ENCODE measurements at places on chromosomes 11 and 22.

DNA sequence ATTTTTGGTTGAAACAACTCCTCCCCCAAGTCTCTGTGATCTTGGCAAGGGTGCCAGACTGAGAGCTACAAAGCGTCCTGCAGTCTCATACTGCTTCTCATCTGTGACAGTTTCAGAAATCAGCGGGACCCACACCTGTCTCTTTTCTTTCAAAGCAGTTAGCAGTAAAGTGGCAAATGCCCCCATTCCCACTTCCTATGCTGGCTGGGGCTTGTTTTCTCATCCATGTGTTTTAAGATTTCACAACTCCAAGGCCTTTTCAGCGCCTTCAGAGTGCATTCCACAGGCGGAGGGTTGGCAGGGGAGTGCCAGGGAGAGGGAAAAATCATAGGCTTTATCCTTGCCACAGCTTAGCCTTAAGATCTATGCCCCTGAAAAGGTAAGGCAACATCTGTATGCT lies 493.5 kb downstream of the OPCML start:
- no peak for DNase-seq

DNA sequence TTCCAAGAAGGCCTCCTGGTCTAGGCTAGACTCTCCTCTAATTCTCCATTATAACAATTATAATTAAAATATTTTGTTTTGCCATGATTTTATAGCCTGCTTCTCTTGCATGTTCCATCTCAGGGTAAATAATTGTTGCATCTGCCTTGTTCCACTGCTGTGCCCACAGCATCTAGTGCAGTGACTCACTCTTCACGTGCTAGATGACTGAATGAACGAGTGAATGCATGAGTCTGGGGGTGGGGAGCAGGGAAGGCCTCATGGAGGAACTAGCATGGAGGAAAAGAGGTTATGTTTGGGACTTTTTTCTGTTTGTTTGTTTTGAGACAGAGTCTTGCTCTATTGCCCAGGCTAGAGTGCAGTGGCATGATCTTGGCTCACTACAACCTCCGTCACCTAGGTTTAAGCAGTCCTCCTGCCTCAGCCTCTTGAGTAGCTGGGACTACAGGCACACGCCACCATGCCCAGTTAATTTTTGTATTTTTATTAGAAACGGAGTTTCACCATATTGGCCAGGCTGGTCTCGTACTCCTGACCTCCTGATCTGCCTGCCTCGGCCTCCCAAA lies 5.2 kb upstream of the OAF start:
- DNase-seq = no peak

DNA sequence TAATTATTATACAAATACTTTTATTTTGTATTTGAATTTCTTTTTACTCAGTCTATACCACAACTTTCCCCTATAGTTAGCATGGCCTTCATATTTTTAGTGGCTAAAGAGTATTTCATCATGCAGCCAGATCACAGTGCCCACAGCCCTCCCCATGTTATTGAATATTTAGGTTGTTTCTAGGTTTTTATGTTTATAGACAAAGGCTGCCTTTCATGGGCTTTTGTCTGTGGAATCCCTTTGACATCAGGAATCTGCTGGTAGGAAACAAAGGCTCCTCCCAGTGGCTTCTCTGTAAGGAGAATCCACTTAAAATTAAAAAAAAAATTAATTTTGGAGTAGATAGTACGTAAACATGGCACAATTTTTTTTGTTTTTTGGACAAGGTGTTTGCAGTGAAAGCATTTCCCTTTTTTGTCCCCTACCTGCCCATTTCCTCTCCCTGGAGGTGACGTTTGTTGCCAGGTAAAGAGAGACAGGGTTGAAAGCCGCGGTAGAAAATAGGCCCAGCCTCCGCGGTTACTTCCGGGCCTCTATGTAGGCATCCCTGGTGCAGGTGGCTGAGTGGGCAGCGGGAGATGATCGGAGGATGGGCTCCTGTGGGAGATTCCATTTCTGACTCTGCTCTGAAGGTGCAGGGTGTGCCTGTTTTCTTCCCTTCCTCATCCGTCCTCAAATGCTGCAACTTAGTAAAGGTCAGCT lies 82.2 kb upstream of the OR4B1 start:
- no peak for DNase-seq

- no peak for DNase-seq
Measured at GRCh38 chr11:60750911-60751310, 5.8 kb upstream of the MS4A15 start.

DNA sequence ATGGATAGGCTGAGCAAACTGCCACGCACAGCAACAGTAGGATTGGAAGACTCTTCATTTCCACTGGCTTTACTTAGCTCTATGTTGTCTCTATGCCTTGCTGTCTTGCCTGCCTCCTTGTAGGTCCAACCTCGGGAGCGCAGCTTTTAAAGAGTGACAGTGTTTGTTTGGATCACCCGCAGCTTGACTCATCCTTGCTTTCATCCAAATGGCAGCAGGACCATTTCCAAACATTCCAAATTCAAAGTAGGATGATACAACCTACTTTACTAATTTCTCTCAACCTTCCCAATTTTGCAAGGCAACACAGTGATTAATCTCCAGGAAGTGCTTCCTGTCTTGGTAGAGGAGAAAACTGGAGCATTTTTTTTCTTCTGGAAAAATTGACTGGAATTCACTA lies at the start of gene MMP3:
TSS of gene MMP3 (minus strand) at position 121 of the 400 bp plus-strand sequence. CDS start at position 58, 63 bp downstream.
- no peak for DNase-seq

- no peak for DNase-seq
Measured at GRCh38 chr11:65788821-65789220, 2.0 kb downstream of the OVOL1 start.

- no peak for DNase-seq
Measured at GRCh38 chr22:39494471-39495120, 7.5 kb upstream of the MIEF1 start.

DNA sequence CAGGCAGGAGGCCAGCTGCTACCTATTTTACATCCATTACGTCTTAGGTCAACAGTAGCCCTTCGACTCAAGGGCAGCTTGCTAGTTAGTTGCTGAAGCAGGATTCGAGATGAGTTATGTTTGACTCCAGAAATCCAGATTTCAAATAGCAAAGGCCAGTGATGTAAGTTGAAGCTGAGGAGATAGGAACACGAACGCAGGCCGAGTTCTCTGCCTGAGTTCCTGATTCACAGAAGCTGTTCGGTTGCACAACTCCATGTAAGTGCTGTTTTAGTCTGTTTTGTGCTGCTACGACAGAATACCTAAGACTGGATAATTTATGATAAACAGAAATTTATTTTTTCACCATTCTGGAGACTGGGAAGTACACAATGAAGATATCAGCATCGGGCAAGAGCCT lies 111.2 kb downstream of the SLC1A2 start:
- no peak for DNase-seq
